ENCODE measurements at places on chromosomes 13 and 19. TPM values are rescaled to one million over a fixed set of nuclear protein-coding genes. Genes with fewer than 3 reads are reported as not detected.

DNA sequence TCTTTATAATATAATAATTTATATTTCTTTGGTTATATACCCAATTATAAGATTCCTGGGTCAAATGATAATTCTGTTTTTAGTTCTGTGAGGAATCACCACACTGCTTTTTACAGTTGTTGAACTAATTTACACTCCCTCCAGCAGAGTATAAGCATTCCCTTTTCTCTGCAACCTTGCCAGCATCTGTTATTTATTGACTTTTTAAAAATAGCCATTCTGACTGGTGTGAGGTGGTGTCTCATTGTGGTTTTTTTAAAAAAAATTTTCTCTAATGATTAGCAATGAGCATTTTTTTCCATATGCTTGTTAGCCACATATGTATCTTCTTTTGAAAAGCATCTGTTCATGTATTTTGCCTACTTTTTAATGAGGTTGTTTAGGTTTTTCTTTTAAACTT, 122.2 kb downstream of the ZNF486 start:
- H3K27ac ChIP-seq, result no peak overlapping the region
- H3K4me1 ChIP-seq, result no peaks in the 10 kb centered on the region
- H3K27me3 ChIP-seq, result no peaks in the 10 kb centered on the region
- H3K36me3 ChIP-seq, result no peaks in the 10 kb centered on the region
- no peak overlapping the region for H3K4me3 ChIP-seq

- no peaks in the 10 kb centered on the region for H3K36me3 ChIP-seq
- no peak overlapping the region for H3K27ac ChIP-seq
- peaks cover 35% of the 10 kb centered on the region for H3K4me1 ChIP-seq
- peaks cover 15% of the 10 kb centered on the region for H3K27me3 ChIP-seq
- no peak overlapping the region for H3K4me3 ChIP-seq
These were observed 3.5 kb downstream of the ELANE start for GRCh38 chr19:855566-856120.

DNA sequence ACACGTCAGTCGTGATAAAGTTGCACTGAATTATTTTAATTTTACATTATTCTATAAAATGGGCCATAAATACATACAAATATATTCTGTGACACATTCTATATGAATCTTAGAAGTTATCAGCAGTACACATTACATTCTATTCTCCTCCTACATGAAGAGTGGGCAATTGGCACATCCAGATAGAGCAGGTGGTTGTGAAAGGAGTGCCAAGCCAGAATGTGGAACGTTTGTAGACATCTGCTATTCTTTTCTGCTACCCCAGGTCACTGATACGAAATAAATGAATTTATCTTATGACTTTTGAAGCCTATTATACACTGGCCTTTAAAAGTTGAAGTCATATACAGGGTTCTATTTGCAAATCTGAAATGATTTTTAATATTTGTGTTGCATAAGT, 373.2 kb downstream of the PCDH17 start:
- no peak for DNase-seq
- no peaks in the 10 kb centered on the region for H3K27me3 ChIP-seq
- no peak overlapping the region for H3K27ac ChIP-seq
- H3K36me3 ChIP-seq, result no peaks in the 10 kb centered on the region
- H3K4me1 ChIP-seq, result no peaks in the 10 kb centered on the region

Gene ALOX5AP
- 6.3 TPM for total RNA-seq

Gene VSTM2B
- total RNA-seq, result not detected

Measured in suprapubic skin (tissue), 4 donors.